ENCODE measurements at places on chromosomes 1 and 21. TPM values are rescaled to one million over a fixed set of nuclear protein-coding genes. Genes with fewer than 3 reads are reported as not detected.

DNA sequence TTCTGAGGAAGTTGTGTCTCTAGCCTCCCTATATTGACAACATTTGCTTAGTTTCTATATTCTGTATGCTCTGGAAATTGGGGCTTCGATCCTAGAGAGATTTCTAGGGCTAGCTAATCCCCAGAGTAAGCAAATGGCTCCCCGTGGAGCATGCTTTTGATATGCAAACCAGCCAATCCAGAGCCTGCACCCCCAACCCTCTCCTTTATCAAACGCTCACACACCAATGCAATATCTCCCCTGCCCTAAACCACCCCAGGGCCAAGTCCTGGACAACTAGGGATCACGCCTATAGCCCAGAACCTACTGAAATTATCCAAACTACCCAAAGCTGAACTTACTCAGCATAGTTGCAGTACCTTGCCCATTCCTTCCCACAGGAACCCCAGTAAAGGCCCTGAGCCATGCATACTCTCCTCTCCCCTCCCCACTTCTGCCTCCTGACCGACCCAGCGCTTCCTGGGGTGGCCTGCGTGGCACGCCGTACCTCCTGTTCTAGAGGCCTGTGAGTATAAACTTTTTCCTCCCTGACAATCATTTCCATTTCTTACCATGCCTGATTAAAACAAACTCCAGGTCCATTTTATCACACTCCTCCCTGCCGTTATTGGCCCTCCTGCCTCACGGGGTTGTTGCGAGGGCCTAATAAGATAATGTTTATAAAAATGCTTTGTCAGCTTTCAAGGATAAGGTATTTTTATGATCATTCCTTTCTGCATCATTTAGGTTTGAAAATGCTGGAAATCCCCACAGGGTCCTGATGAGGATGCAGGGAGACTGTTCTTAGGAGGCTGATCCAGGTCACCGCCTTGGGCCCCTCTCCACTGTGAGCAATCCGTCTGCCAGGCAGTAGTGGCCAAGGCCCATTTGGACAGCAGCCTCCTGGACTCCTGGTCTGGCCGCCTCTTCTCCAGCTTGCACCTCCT lies 102.7 kb downstream of the TENT5C start:
- no peak overlapping the region for H3K4me3 ChIP-seq
- peaks cover 20% of the 10 kb centered on the region for H3K4me1 ChIP-seq
- H3K27ac ChIP-seq: peak overlapping the region; percentile 43

DNA sequence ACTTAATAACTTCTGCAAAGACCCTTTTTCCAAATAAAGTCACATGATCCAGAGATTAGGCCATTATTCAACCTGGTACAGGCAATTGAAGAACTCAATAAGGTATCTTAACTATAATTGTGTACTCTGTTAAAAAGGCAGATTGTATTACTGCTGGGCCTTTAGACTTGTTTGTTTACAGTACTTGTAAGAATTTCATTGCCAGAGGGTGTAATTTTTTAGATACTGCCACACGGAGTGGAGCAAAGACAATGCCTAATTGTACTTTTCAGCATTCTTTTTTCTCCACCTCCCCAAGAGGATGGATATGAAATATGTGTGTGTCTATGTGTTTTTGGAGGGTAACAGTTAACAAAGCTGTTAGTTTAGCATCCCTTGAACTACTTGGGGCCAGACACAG lies 47.5 kb downstream of the HUNK start:
- DNase-seq: no peak
- H3K36me3 ChIP-seq: no peaks in the 10 kb centered on the region
- no peak overlapping the region for H3K27ac ChIP-seq
- H3K4me1 ChIP-seq: no peaks in the 10 kb centered on the region
- no peaks in the 10 kb centered on the region for H3K27me3 ChIP-seq

DNA sequence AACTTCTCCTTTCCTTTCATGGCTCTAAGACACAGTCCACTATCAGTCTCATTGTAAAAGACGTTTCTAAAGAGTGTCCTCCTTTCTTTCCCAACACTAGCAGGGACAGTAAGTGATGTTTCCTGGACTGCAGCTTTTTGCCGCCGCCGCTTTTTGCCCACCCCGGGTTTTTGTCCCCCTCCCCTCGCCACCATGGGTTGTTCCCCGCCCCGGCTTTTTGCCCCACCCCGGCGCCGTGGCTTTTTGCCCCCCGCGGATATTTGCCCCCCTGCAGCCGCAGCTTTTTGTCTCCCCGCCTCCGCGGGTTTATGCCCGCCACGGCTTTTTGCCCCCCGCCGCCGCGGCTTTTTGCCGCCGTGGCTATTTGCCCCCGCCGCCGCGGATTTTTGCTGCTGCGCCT lies 95.2 kb downstream of the TPTE start:
- no peaks in the 10 kb centered on the region for H3K36me3 ChIP-seq
- no peaks in the 10 kb centered on the region for H3K27me3 ChIP-seq
- no peak overlapping the region for H3K27ac ChIP-seq
- H3K4me3 ChIP-seq: no peak overlapping the region
- H3K4me1 ChIP-seq: no peaks in the 10 kb centered on the region

DNA sequence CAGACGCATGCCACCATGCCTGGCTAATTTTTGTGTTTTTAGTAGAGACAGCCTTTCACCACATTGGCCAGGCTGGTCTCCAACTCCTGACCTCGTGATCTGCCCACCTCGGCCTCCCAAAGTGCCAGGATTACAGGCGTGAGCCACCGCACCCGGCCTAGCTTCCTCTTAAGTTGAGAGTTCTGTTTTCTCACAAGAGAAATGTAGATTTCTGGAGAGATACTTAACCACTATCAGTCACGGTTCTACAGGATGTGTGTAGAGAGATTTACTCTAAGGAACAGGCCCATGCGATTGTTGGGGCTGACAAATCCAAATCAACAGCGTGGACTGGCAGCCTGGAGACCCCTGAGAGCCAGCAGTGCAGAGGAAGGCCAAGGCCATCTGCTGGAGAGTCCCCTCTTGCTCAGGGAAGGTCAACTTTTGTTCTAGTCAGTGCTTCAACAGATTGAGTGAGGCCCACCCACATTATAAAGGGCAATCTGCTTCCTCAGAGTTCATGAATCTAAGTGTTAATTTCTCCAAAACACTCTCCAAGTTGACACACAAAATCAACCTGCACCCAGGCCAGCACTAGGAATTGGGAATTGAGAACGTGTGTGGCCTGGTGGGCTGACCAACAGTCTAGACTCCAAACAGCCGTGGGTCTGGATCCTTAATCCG lies 38.7 kb downstream of the CHAF1B start:
- no peaks in the 10 kb centered on the region for H3K27me3 ChIP-seq
- H3K4me1 ChIP-seq: no peaks in the 10 kb centered on the region
- no peak overlapping the region for H3K27ac ChIP-seq
- no peaks in the 10 kb centered on the region for H3K36me3 ChIP-seq

DNA sequence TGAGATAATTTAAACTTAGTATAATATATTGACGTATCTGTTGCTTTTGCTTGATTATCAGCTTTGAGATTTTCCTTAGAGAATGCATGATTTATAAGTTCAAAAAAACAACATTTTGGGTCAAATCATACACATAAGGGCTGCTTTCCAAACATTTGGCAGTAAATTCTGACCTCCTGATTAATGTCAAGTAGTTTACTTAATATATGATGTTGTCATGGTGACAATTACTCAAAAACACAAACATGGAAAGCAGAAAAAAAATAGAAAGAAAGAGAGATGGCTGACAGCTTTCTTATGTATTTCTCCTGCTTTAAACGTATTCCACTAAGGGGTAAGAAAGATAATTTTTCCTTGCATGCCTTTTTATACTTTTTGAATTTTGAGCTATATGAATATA lies 258.2 kb upstream of the C1orf105 start:
- no peak overlapping the region for H3K27ac ChIP-seq
- H3K4me3 ChIP-seq: no peak overlapping the region

GRCh38 chr21:40936771-40937261 lies 89.9 kb upstream of the DSCAM start:
- no peak overlapping the region for H3K27ac ChIP-seq
- H3K4me3 ChIP-seq: no peak overlapping the region
- DNase-seq: no peak
- H3K36me3 ChIP-seq: no peaks in the 10 kb centered on the region
- no peaks in the 10 kb centered on the region for H3K27me3 ChIP-seq

DNA sequence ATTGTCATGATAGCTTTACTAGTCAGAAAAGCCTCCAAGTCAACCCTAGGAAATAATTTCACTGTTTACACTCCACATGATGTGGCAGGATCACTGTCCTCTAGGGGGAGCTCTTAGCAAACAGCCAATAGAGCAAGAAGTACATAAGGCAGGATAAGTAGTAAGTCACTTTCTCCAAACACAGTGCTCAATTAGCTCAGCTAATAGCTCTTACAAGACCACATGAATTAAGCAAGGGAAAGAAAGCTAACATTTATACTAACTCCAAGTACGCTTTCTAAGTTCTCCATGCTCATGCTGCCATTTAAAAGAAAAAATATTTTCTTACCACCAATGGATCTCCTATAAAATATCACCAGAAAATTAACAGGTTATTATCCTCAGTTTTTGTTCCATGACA lies 66.9 kb upstream of the LRIF1 start:
- DNase-seq: no peak
- H3K36me3 ChIP-seq: no peaks in the 10 kb centered on the region
- H3K27me3 ChIP-seq: no peaks in the 10 kb centered on the region

- no peaks in the 10 kb centered on the region for H3K4me1 ChIP-seq
- H3K36me3 ChIP-seq: no peaks in the 10 kb centered on the region
- H3K4me3 ChIP-seq: no peak overlapping the region
- H3K27ac ChIP-seq: no peak overlapping the region
These were observed 22.8 kb upstream of the ELOA start for GRCh38 chr1:23720256-23720995.

GRCh38 chr1:168726281-168726680 lies 2.7 kb downstream of the DPT start:
- no peaks in the 10 kb centered on the region for H3K36me3 ChIP-seq
- peaks cover 17% of the 10 kb centered on the region for H3K4me1 ChIP-seq
- DNase-seq: no peak
- H3K27me3 ChIP-seq: no peaks in the 10 kb centered on the region

DNA sequence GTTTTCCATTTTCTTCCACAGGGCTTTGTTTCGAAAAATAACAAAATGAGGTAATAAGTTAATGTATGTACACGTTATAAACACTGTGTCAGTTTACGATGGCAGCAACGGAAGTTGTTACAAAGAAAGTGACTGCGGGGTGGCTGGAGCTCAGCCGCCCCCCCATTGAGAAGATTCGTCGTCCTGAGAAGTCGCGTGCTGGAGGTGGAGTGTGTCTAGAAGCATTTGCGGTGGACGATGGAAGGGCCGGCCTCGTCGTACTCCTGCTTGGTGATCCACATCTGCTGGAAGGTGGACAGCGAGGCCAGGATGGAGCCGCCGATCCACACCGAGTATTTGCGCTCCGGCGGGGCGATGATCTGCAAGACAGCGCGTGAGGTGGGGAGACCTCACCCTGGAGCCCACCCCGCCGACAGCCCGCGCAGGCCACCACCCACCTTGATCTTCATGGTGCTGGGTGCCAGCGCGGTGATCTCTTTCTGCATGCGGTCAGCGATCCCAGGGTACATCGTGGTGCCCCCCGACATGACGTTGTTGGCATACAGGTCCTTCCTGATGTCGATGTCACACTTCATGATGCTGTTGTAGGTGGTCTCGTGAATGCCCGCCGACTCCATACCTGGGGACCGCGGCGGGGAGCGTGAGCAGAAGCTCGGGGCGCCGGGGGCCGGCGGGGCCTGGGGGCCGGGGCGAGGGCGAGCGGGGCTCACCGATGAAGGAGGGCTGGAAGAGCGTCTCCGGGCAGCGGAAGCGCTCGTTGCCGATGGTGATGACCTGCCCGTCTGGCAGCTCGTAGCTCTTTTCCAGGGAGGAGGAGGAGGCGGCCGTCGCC lies 2.4 kb downstream of the ACTA1 start:
- H3K36me3 ChIP-seq: no peaks in the 10 kb centered on the region
- no peak for DNase-seq
- peaks cover 12% of the 10 kb centered on the region for H3K27me3 ChIP-seq
- no peak overlapping the region for H3K27ac ChIP-seq
- H3K4me1 ChIP-seq: peaks cover 37% of the 10 kb centered on the region

- H3K4me3 ChIP-seq: no peak overlapping the region
- H3K27ac ChIP-seq: peak overlapping the region; percentile 47
- no peaks in the 10 kb centered on the region for H3K27me3 ChIP-seq
- peaks cover 3% of the 10 kb centered on the region for H3K4me1 ChIP-seq
- no peak for DNase-seq
These were observed 38.1 kb downstream of the TOMM20 start for GRCh38 chr1:235090406-235091069.

GRCh38 chr1:119782631-119783325 lies 14.1 kb upstream of the HMGCS2 start:
- no peaks in the 10 kb centered on the region for H3K36me3 ChIP-seq
- no peak for DNase-seq
- H3K4me3 ChIP-seq: no peak overlapping the region
- no peak overlapping the region for H3K27ac ChIP-seq
- H3K27me3 ChIP-seq: no peaks in the 10 kb centered on the region

GRCh38 chr1:81681114-81681513 lies 119.6 kb upstream of the ADGRL2 start:
- no peaks in the 10 kb centered on the region for H3K27me3 ChIP-seq
- peaks cover 4% of the 10 kb centered on the region for H3K4me1 ChIP-seq
- no peaks in the 10 kb centered on the region for H3K36me3 ChIP-seq
- H3K4me3 ChIP-seq: peak overlapping the region; percentile 43

DNA sequence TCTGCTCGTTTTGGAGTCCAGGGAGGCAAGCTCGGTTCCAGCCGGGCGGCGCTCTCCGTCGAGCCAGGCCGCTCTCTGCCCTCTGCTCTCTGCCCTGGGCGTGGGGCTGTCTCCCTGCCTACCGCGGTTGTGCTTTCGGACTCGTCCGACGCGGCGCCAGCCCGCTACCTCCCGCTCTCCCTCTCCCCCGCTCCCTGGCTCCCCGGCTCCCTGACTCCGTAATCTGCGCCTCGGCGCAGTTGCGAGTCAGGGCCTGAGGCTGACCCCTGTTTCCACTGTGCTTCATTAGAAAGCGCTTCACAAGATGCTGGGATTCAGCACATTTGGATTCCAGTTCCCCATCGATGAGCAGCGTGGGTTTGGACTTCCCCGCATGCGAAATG lies 2.2 kb downstream of the SOX13 start:
- peak overlapping the region; percentile 84 for H3K4me3 ChIP-seq
- H3K27ac ChIP-seq: peak overlapping the region; percentile 69
- H3K27me3 ChIP-seq: no peaks in the 10 kb centered on the region
- DNase-seq: no peak

- no peak overlapping the region for H3K4me3 ChIP-seq
- H3K4me1 ChIP-seq: peaks cover 9% of the 10 kb centered on the region
- H3K36me3 ChIP-seq: no peaks in the 10 kb centered on the region
- no peak for DNase-seq
- H3K27me3 ChIP-seq: no peaks in the 10 kb centered on the region
These were observed 482.0 kb downstream of the DISC1 start for GRCh38 chr1:232108598-232108997.

GRCh38 chr1:228350831-228351781 lies 55.5 kb downstream of the TRIM11 start:
- no peak overlapping the region for H3K27ac ChIP-seq
- no peak overlapping the region for H3K4me3 ChIP-seq
- no peak for DNase-seq
- H3K27me3 ChIP-seq: no peaks in the 10 kb centered on the region
- no peaks in the 10 kb centered on the region for H3K36me3 ChIP-seq
- H3K4me1 ChIP-seq: no peaks in the 10 kb centered on the region

BMP8A gene
- not detected for total RNA-seq

STX12 gene
- 91.5 TPM for total RNA-seq

TCP10L gene
- total RNA-seq: not detected

NECTIN4 gene
- total RNA-seq: 0.14 TPM

S100A2 gene
- 1.1 TPM for total RNA-seq

FCRLB gene
- total RNA-seq: not detected
